A549 treated with ZK216348 at 1 μM for 4 hours (cell line): ENCODE measurements at places on chromosomes 7 and 10. TPM values are rescaled to one million over a fixed set of nuclear protein-coding genes. Genes with fewer than 3 reads are reported as not detected.

The UCMA gene
- not detected in 5 replicates for total RNA-seq

The ABCA13 gene
- total RNA-seq = 0.05 to 0.07 TPM in 2 of 5 replicates, not detected in the others

The LRRC61 gene
- total RNA-seq = 0.09 to 0.17 TPM (median 0.14 TPM) in 4 of 5 replicates, not detected in the other

The PLAU gene
- 101 to 107 TPM (median 105 TPM) in 5 replicates for total RNA-seq

The COMMD3 gene
- total RNA-seq = 49.5 to 73.0 TPM (median 53.2 TPM) in 5 replicates

The NAT16 gene
- total RNA-seq = 0.13 to 0.29 TPM (median 0.22 TPM) in 5 replicates

The ADARB2 gene
- not detected in 5 replicates for total RNA-seq

The VAX1 gene
- 1.3 to 1.6 TPM (median 1.4 TPM) in 5 replicates for total RNA-seq

The OGDHL gene
- 0.14 to 0.36 TPM (median 0.18 TPM) in 5 replicates for total RNA-seq

The AHR gene
- total RNA-seq = 7.4 to 15.0 TPM (median 13.9 TPM) in 5 replicates

The PNLIPRP1 gene
- not detected in 5 replicates for total RNA-seq

The IFIT2 gene
- total RNA-seq = 1.7 to 4.5 TPM (median 2.8 TPM) in 5 replicates

The CACNB2 gene
- not detected in 5 replicates for total RNA-seq

The TAS2R4 gene
- 0.11 to 0.20 TPM (median 0.18 TPM) in 5 replicates for total RNA-seq

The SPDYE2 gene
- total RNA-seq = not detected in 5 replicates

The PLAC9 gene
- total RNA-seq = not detected in 5 replicates

The CALD1 gene
- 70.3 to 126 TPM (median 113 TPM) in 5 replicates for total RNA-seq

The EBF3 gene
- total RNA-seq = 0.11 to 0.20 TPM (median 0.14 TPM) in 5 replicates

The TTYH3 gene
- 27.0 to 63.8 TPM (median 57.9 TPM) in 5 replicates for total RNA-seq

The EN2 gene
- 0.62 to 1.0 TPM (median 0.96 TPM) in 5 replicates for total RNA-seq

The SPDYE11 gene
- not detected in 5 replicates for total RNA-seq

The RPP38 gene
- 32.1 to 35.1 TPM (median 34.1 TPM) in 5 replicates for total RNA-seq

The TMEM213 gene
- not detected in 5 replicates for total RNA-seq

The CNPY1 gene
- total RNA-seq = not detected in 5 replicates

The LRRC18 gene
- not detected in 5 replicates for total RNA-seq
